Activated gamma-delta T cell treated with anti-CD3 and anti-CD28 coated beads, Interleukin-2, amount 50 U/mL, for 16 hours (primary cell): ENCODE measurements at places on chromosomes 3 and 15.

GRCh38 chr3:196057760-196058331 is 24.0 kb downstream of the TFRC start:
- DNase-seq = no peak

- no peak for DNase-seq
Measured at GRCh38 chr3:88114878-88115549, 34.7 kb upstream of the C3orf38 start.

- DNase-seq = no peak
Measured at GRCh38 chr3:15491143-15491542, 30.4 kb downstream of the COLQ start.

- no peak for DNase-seq
Measured at GRCh38 chr3:71022551-71023335, 560.8 kb downstream of the FOXP1 start.

GRCh38 chr3:84128024-84128423 is 830.8 kb upstream of the CADM2 start:
- DNase-seq = no peak
